ENCODE measurements at places on chromosomes 16 and 17.

DNA sequence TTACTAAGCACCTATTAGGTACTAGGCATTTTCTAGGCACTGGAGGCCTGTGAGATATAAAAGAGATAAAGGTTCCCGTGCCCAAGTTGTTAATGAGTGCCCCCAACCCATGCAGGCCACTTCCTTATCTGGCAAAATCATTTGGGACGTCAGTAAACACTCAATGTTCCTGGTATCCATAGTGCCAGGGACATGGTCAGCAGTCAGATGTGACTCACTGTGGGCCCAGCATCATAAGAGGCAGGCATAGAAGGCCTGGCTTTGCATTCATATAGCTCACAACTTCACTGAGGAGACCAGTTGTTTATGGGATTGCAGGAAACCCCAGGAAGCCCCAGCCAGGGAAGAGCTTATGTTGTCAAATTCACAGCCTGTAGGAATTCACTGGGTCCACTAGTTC, 81.1 kb downstream of the MRC2 start:
- no peak for DNase-seq

- no peak for DNase-seq
Measured at GRCh38 chr17:17866425-17866824, 29.6 kb upstream of the SREBF1 start.

DNA sequence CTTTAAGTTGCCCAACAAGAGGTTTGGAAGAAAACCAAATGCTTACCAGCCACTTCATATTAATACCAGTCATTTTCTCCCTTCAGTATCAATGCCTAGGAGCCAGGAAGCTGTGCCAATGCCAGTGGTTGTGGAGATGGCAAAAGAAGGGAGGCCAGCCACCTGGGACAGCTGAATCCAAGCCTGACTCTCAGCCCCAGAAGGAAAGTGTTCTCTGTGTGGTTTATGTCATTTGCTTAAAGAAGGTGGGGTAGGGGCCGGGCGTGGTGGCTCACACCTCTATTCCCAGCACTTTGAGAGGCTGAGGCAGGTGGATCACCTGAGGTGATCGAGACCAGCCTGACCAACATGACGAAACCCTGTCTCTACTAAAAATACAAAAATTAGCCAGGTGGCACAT, 13.4 kb downstream of the C17orf78 start:
- no peak for DNase-seq

GRCh38 chr16:65002265-65002664, 119.6 kb downstream of the CDH11 start:
- DNase-seq, result no peak

- DNase-seq, result no peak
Measured at GRCh38 chr16:81738783-81739496, 40.2 kb upstream of the PLCG2 start.

DNA sequence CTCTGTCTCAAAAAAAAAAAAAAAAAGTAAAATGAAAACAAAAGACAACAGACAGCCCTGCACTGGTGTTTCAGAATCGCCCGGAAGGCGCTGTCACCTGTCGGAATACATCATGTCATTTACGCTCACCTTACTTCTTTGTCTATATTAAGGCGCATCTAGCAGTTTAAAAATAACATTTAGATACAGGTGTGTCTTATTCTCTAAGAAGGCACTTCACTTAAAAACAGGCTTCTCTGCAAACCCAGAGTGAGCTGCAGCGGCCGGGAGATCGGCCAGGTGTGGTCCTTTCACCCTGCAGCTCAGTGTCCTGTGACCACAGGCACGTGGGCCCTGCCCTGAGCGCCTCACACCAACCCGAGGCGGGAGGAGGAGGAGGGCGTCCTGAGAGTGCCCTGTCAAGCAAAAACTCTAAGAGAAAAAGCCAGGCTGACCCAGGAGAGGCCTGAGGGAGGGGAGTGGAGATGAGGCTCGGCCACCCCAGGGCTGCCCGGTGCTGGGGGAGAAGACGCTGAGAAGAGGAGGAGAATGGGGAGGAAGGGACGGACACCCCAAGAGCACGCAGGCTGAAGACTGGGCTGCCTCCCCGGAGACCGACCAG, 3.3 kb upstream of the LMF1 start:
- DNase-seq, result no peak

DNA sequence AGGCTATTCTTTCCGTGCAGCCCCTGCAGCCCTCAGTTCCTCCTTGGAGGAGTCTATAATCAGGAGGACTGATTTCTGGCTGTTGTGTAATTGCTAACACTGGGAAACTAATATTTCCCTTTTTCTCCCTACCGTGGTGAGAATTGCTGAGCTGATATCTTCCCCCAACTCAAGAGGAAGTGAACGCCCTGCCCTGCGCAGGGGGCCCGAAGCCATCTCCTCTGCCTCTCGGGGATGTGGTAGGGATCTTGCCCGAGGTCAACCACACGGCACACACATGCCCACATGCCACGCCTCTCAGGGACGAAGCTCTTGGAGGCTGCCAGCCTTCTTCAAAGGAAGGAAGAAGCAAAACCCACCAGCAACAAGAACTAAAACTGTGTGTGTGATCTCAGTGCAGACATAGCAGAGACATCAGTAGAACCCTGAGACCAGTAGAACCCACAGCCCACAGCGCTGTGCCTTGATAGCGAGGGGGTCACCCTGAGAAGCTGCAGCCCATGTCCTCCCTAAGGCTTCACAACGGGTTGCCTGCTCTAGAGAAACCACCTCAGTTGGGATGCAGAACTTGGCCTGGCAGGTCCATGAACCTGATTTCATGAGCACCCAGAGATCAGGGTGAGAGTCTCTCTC, 8.9 kb upstream of the ULK2 start:
- no peak for DNase-seq

GRCh38 chr16:88866151-88866920, at the start of gene PABPN1L:
Gene PABPN1L (minus strand): TSS chr16:88866660. CDS start chr16:88866606, 54 bp downstream.
- no peak for DNase-seq

DNA sequence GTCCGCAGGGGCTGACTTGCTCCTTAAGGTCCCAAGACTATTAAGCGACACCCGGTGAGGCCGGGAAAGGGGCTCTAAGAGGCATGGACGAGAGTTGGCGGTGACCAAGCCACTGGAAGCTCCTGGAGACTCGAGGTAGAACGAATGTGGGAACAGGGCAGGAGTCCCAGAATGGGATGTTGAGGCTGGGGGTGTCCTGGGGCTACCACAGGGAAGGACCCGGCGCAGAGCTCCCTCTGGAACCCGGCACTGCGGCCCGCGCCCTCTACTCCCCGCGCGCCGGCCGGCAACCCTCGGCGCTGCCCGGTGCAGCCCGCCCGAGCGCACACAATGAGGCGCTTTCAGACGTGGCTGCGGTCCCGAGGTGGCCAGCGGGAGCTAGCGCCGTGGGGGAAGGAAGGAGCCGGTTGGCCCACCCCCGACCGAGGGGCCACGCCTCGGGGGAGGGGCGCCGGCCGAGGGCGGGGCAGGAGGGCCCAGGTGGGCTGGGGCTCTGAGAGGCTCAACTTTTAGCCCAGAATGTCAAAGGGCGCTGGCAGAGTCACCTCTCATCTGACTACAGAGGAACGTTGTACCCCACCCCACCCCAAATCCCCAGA, at the start of gene CHST6:
Gene CHST6, minus strand, starts transcription at position 366 of the 599 bp plus-strand sequence. CDS start 15,613 bp downstream, outside the sequence.
- DNase-seq, result peak; percentile 67

DNA sequence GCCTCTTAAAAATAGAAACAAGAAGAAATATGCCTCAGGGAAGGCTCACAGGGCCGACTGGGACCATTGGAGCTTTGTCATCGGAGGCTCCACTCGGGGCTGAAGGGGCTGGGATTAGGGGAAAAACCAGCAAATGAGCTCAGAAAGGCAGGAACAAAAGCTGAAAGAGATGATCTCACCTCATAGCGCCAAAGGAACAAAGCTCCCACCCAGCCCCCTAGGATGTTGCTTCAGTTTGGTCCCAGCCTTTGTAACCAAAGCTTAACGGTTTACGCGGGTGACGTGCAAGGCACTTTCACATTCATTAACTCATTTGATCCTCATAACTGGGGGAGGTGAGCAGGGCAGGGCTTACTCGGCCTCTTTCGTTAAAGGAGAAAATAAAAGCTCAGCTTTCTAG, 168.5 kb upstream of the DYNLRB2 start:
- no peak for DNase-seq

- DNase-seq, result no peak
Measured at GRCh38 chr17:60065867-60066266, 12.9 kb downstream of the HEATR6 start.

- no peak for DNase-seq
Measured at GRCh38 chr17:50848711-50849110, 13.3 kb downstream of the WFIKKN2 start.

- no peak for DNase-seq
Measured at GRCh38 chr16:53132406-53132805, 77.6 kb downstream of the CHD9 start.

DNA sequence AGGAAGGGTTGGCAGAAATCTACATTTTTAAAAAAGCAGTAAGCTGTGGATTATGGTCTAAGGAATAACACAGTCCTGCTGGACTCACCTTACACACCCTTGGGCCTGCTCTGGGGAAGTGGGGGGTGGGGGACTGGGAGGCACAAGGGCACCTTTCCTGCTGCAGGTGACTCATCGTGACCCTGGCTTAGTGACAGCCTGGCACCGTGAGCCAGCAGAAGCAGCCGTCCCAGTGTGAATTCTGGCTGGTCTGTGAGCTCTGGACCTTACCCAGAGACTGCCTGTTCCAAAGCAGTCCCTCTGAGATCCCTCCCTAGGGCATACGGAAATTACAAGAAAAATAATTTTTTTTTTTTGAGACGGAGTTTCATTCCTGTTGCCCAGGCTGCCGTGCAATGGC, 4.2 kb upstream of the CRK start:
- no peak for DNase-seq

DNA sequence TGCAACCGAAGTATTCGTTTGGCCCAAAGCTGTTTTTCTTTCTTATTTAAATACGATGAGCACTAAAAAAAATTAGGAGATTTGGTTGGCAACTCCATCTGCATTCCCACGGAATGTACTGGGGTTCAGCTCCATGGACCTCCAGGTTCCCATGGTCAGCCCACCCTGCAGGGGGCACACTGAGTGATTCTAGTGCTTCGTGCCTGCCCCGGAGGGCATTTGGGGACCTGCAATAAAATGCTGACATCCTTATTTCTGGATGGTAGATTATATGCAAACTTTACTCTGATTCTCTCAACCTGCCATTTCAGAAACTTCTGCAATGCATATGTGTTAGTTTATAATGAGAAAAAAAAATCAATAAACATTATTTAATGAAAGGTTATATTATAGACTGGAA, 339.4 kb downstream of the XYLT1 start:
- DNase-seq, result no peak

- DNase-seq, result peak; percentile 76
Measured at GRCh38 chr17:46818316-46818928, at the start of gene WNT3. Gene WNT3 (minus strand): TSS chr17:46818692. CDS start chr17:46818597, 95 bp downstream.

DNA sequence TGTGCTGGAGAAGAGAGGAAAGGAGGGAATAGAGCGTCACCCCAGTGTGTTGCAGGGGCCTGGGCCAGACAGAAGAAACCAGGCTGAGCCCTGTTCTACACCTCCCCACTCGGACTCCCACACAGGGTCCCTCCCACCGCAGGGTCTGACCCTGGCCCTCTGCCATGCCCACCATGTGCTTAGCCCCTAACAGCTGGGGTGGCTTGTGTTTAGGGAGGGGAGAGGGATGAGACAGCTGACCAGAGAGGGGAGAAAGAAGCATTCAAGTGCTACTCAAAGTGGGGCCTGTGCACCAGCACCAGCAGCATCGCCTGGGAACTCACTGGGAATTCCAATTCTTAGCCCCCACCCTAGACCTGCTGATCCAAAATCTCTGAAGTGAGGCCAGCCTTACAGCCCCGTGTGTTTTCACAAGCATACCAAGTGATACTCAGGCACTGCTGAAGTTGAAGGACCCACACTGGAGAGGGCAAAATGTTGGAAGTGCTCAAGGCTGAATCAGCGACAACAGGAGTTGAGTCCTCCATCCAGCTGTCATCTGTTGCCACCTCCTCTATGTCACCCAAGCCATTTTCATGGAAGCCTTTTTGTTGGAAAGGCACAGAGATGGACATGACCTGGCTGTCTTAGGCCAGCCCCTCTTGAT, 47.0 kb downstream of the FZD2 start:
- DNase-seq, result no peak

- no peak for DNase-seq
Measured at GRCh38 chr17:65346166-65346565, 209.0 kb downstream of the RGS9 start.

GRCh38 chr16:53435066-53435688, 906 bp downstream of the RBL2 start:
- DNase-seq, result peak; percentile 49

GRCh38 chr17:79939755-79940458, 95.8 kb downstream of the TBC1D16 start:
- no peak for DNase-seq

GRCh38 chr16:66924527-66925321, 611 bp downstream of the RRAD start:
- DNase-seq, result peak; percentile 70

- no peak for DNase-seq
Measured at GRCh38 chr16:75854152-75854551, 127.9 kb upstream of the CPHXL start.

GRCh38 chr16:22210285-22210684, 4.2 kb downstream of the EEF2K start:
- no peak for DNase-seq

DNA sequence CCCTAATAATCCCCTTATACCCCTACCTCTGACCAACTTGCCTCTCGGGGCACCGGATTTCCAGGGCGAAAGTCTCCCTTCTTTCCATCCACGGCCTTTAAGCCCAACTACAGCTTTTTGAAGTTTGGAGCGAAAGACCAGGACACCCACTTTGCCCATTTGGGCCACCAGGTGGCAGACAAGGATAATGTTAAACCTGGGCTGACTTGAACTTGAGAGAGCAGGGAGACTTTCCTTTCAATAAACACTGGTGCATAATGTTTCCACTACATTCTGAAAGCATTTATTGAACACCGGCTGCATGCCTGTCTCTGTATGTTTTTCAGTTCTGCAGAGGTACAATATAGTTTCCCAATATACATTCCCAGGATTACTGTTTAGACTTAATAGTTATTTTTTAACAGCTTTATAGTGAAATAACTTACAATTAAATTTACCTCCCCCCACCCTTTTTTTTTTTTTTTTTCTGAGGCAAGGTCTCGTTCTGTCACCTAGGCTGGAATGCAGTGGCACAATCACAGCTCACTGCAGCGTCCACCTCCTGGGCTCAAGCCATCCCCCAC, 6.9 kb upstream of the CES3 start:
- DNase-seq, result no peak
